SK-N-DZ (cell line): ENCODE measurements at places on chromosomes 7 and 10.

- peak; percentile 4 for DNase-seq
Observed at GRCh38 chr10:96556003-96556402, 30.8 kb downstream of the TM9SF3 start.

- no peak for DNase-seq
Observed at GRCh38 chr7:50212666-50213621, 91.6 kb upstream of the IKZF1 start.

DNA sequence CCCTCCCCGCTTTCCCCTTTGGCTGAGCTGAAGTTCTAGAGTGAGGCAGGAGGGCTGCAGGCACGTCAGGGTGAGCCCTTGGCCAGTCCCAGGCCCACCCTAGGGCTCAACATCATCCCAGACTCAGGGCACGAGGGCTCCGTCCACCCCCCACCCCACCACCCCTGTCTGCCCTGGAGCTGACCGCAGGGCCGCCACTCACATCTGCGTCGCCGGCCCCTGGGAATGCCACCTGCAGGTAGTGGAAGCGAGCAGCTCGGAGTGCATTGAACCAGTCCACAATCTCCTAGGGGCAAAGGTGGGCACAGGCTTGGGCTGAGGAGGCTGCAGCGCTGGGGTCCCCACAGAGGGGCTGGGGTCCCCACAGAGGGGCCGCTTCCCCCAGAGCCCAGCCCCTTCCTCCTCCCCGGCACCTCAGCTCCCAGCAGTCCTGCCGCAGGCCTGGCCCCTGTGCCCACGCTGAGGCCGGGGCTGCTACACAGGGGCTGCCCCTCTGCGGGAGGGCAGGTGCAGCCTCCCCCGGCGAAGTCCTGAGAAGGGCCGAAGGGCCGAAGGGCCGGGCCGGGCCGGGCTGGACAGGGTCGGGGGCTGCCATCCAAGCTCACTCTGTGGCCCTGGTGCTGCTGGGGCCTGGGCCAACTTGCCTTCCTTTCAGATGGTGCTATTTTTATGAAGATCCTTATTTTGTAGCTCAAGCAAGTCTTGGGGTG lies 24.1 kb downstream of the GET4 start:
- DNase-seq, result no peak

- DNase-seq, result no peak
Observed at GRCh38 chr10:5945561-5946418, 31.6 kb downstream of the IL15RA start.

- DNase-seq, result no peak
Observed at GRCh38 chr10:52348037-52348564, 34.0 kb downstream of the DKK1 start.

- no peak for DNase-seq
Observed at GRCh38 chr7:35521941-35522340, 173.0 kb downstream of the HERPUD2 start.

GRCh38 chr7:130982651-130983050 lies 248.6 kb upstream of the KLF14 start:
- DNase-seq, result no peak

DNA sequence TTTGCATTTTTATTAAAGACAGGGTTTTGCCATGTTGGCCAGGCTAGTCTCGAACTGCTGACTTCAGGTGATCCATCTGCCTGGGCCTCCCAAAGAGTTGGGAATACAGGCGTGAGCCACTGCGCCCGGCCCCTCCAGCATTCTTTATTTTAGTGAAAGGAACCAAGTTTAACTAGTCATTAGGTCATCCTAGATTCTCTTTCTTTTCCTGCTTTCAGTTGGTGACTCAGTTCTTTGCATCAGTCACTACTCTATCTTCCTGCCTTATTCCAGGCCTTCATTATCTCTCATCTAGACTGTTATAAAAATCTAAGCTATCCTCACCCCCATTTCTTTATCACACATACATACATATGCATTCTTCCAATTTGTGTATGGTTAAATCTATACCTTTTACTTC lies 63.7 kb downstream of the PRSS58 start:
- DNase-seq, result no peak

- no peak for DNase-seq
Observed at GRCh38 chr7:103388469-103389140, 41.2 kb downstream of the PSMC2 start.

GRCh38 chr10:71816421-71816851 lies 34.6 kb downstream of the PSAP start:
- DNase-seq, result no peak

- no peak for DNase-seq
Observed at GRCh38 chr10:112433136-112433535, 13.6 kb downstream of the ZDHHC6 start.

GRCh38 chr7:17520941-17521340 lies 222.5 kb downstream of the AHR start:
- no peak for DNase-seq

GRCh38 chr7:118836933-118837332 lies 612.4 kb downstream of the ANKRD7 start:
- DNase-seq, result no peak

GRCh38 chr10:86100581-86101061 lies 266.0 kb downstream of the GRID1 start:
- peak; percentile 47 for DNase-seq

DNA sequence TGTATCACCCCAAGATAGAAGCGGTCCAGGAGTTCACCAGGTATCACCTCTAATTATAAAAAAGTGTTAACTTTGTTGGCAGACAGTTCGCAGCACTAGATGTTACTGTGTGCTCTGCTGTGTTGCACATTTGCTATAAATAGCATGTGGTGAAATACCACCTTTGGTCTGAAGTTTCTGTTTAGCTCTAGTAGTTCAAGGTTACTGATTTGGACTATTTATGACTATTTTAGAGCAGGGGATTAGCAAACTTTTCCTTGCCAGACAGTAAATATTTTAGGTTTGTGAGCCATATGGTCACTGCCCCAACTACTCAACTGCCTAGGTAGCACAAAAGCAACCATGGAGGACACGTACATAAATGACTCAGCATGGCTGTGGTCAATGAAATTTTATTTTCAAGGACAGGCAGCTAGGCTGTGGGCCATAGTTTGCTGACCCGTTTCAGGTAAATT lies 16.5 kb downstream of the DENND10 start:
- no peak for DNase-seq

DNA sequence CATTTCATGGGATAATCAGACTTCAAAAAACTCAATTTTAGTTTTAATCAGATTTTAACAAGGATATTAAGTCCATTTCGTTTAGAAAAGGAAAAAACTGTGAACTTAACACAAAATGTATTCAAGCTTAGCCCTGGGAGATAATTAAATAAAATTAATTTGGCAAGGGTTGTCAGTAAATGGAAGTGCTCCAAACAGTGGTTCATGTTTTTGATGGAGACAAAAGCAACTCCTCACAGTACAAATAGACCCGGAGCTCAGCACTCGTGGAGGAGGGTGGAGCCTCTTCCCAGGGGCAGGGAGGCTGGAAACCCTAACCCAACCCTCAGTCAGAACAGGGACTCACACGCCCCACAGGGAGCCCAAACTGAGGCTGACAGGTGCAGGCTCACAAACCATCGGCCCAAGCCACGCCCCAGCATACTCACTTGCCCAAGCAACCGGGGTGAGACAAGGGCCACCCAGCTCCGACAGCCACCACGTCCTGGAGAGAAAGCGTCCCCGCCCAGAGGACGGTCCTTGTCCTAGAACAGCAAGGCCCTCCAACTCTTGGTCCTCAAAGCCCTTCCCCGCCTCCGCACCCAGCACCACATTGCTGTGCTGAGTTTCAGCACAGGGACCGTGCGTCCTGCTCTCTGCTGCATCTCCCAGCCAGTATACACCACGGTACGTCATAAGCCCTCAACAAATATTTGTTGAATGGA lies 39.8 kb downstream of the MAD1L1 start:
- DNase-seq, result no peak

DNA sequence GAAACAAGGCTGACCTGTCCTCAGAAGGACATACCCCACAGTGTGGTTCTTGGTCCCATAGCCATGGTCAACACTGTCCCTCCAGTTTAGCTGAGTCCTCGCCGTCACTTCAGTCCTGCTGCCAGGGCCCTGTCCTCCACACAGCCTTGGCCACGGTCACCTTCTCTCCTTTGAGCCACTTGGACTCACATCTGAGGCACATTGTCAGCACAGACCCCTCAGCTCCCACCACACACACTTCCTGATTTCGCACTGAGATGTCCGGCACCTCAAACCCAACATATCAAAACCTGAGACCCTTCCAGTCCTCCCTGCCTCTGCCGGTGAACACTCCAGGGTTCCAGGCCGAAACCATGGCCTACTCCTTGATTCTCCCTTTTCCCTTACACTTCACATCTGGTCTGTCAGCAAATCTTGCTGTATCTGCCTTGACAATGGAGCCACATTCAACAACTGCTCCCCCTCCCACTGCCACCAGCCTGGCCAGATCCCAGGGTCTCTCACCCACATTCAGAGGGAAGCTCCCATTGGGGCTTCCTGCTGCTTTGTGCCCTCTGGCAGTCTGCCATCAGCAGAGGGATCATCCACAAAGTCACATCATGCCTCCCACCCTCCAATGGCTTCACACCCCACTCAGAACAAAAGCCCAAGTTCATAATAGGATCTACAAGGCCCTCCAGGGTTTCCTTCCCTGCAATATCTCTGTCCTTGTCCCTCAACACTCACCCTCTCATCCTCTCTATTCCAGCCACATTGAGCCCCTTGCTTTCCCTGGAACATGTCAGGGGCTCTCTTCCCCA lies 219.6 kb upstream of the SHH start:
- DNase-seq, result no peak

GRCh38 chr7:143898810-143899209 lies 3.2 kb downstream of the TCAF1 start:
- no peak for DNase-seq

DNA sequence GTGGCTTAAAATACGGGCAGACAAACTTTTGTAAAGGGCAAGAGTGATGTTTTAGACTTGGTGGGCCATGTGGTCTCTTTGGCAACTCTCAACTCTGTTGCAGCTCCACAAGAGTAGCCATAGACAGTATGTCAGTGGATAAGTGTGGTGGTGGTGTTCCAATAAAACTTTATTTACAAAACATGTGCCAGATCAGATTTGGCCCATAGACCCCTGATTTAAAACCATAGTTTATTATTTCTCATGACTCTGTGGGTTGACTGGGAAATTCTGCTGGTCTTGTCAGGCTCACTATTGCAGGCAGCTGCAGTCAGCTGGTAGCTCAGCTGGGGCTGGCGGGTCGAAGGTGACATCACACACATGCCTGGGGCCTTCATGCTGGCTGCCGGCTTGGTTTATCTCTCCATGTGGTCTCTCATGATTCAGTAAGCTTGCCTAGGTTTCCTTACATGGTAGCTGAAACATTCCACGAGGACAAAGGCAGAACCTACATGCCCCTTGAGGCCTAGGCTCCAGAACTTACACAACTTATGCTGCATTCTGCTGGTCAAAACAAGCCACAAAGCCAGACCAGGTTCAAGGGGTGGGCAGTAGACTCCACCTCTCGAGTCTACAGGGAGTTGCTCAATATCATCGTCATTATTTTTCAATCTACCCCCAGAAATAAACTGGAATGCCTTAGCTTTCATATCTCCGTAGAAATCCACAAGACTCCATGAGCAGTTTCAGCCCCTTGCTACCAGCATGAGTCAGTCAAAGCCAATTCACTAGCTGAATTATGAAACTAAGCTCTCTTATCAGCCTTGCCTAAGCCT lies 245.7 kb downstream of the WDR11 start:
- DNase-seq, result no peak

DNA sequence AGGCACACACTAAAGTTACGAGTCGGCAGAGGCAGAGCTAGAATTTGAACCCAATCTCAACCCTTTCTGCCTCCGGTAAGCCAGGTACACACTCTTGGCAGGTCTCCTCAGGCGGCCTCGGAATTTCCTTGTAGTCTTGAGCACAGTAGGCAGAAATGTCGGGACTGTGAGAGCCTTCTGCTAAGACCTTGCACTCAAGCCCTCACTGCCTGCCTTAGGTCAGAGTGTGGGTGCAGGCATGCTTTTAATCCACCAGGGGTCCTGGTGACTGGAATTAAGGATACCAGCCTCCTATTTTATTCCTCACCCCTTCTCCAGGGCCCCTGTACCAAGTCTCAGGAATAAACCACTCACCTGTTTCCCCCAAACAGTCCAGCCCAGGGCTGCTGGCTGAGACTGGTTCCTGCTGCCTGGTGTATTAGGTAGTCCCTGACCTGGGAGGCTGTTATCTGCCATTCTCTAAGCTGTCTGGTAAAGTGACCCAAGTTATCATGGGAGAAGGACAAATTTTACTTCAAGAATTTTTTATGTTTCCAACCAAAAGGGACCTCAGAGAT lies 855 bp downstream of the ATP6V1F start:
- peak; percentile 78 for DNase-seq

DNA sequence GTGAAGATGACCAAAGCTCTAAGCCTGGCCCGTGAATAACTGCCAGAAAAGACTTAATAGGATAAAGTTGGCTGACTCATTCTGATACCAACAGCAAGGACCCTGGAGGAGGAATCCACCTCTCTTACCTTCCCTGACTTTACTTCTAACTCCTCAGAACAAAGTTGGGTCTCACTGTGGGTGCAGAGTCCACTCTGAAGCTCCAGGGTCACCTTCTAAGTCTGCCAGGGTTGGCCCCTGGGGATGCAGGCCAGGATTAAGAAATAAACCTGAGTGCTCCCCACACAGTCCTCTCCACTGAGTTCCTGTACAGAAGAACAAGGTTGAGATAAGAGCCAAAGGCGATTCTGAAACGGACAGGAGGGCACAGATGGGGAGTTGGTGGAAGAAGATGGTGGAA lies 54.4 kb downstream of the GPR26 start:
- DNase-seq, result no peak

DNA sequence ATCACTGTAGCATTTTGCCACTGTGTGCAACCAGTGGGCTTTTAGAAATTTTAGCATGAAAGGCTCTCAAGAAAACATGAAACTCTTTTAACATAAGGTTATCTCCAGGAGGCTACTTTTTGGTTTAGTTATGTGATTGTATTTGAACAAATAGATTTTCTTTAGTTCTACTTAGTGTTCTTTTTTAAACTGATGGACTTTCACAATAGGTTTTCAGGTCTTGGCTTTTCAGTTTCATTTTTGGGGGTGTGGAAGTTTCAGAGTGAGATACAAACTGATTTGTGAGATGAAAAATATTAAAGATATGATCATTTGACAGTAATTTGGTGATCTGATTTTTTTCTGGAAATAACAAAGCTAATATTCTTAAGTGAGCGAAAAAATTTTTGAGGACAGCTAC lies 344.1 kb downstream of the PHF14 start:
- DNase-seq, result no peak

DNA sequence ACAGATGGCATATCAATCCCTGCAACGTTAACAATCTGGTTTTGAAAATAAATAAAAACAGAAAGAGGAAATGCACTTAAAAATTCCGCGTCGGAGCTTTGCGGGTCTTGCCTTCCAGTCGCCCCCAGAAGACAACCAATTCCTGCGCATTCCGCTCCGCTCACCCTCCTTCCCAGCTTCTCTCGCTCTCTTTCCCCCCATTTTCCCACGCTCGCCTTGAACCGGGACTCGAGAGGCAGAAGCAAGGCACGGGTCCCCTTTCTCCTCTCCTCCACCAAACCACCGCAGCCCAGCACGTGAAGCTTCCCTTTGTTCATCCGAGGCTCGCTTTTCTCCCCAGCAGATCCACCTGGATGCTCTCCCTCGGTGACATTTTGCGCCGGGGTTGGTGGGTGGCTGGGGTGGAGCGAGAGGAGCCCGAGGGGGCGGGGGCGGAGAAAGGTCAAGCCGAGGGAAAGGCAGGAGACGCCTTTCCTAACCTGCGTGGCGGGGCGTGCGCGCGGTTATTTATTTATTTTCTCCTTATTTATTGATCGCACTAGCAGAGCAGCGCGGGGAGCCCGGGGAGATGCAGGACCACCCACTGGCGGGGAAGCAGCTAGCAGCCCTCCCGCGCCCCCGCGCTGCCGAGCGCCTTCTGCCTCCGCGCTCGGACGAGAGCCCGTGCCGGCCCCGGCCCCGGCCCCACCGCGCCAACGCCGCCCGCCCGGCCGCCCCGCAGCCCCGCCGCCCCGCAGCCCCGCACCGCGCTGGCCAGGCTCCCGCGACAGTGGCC lies at the start of gene KCND2:
TSS of gene KCND2 (plus strand) at position 475 of the 775 bp plus-strand sequence.
- DNase-seq, result peak; percentile 62
